ENCODE measurements at places on chromosomes 7 and 10.

DNA sequence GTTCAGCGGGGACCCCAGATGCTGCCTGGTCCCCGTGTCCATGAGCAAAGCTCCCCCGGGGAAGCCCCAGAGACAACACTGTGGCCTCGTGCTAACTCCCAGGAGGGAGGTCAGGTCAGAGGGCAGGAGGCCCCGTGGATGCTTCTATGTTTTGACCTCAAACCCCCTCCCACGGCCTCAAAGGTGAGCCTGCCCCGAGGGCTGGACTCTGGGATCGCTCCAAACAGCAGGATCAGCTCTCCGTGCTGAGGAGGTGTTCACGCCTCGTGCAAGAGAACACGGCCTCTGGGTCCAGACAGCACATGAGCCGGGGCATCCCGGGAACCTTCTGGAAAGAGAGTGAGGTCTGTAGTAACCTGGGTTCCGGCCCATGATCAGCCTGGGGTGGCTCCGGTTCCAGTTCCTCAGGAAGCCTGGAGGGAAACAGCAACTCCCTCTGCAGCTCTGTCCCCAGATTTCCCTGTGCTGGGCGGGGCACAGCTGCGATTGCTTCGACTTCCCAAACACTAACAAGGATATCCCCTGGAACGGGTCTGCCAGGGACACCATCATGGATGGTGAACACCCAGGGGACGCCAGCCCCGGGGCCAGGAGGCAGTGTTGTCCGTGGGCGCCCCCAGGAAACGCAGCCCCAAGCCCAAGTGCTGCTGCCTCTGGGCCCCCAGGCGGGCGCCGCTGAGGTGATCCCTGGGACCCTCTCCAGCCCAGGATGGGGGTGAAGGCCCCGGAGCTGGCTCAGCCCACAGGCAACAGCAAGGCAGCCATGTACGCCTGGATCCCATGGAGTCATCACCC, 18.0 kb upstream of the INPP5A start:
- DNase-seq, result no peak

DNA sequence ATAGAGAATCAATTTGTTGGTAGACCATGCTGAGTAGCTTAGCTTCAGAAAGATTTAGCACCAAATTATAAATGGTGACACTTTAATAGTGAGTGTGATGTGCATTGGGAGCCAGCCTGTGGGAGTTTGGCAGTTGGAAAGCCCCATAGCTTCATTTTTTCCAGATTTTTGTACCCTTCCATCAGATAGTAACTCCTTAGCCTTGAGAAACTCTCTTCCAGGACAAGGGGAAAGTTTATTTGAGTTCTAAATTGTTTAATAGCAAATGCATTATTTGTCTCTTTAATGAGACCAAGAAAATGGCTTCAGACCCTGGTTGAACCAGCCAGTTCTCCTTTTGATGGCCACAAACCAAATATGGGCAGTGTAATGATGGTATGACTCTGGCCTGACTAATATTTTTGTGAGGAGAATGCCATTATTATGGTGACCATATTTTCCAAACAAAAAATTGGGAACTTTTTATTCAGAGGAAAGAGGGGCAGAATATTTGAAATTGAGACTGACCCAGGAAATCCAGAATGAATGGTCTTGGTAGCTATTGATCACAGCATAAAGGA, 49.8 kb downstream of the PLCE1 start:
- no peak for DNase-seq

DNA sequence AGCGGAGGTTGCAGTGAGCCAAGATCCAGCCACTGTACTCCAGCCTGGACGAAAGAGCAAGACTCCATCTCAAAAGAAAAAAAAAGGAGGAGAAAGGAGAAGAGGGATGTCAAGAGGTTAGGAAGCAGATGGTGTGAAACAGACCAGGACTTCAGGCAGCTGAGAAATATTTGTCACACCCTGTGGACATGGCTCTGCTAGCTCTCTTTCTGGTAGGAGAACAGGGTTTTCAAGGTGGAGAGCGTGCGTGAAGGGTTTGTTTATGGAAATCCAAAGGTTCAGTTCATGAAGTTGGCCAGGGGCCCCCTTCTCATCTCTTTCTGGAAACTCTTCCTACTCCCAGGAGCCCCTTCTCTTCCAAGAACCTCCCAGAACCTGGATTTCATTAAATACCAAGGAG, 110.8 kb upstream of the GALNT17 start:
- DNase-seq, result no peak

DNA sequence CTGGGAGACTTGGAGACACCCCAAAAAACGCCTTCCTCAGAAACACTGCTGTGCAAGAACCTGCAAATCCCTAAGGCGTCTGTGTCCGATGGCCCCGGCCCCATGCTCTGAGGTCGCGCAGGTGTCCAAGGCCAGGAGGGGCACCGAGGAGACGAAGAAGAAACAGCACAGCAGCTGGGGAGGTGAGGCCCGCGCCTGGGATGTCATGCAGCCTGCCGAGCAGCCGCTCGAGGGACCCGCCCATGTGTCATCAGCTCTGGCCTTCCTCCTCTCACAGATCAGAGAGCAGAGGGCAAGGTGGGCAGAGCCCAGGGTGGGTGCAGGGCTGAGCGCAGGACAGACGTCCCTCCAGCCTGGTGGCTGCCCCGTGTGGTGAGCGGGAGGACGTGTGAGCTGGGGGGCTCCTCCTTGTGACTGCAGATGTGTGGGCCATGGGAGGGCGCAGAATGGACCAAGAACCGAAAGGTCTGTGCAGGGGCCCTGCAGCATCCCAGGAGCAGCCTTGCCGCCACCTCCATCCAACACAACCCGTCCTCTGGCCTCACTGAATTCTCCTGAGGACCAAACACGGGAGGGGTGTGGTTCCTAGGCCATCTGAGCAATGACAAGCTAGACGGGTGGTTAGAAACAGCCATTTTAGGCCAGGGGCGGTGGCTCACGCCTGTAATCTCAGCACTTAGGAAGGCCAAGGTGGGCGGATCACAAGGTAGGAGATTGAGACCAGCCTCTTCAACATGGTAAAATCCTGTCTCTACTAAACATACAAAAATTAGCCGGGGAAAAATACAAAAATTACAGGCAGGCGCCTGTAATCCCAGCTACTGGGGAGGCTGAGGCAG, 13.1 kb upstream of the GPER1 start:
- DNase-seq, result no peak

DNA sequence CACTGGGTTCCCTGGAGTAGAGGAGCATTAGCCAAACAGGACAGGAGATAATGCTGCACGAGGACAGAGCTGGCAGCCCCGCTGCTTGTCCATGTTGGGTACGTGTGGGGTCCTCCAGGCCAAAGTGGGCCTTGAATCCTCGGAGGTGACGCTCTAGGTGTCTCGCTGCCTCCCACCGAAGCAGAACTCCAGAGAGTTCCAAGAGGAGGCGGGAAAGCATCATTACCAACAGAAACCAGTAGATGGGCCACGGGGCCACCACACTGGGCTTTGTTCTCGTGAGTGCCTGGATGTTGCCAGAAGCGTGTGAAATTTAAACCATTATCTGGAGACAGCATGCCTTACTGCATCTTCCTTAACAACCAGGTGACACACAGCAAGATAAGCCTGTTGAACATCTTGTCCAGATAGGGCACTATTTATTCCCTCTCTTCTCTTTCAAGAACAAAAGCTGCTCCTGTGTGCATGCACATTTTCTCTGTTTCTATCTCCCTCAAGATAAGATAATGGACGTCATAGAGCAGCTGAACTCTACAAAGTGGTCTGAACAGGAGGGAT, 56.8 kb downstream of the TNS3 start:
- no peak for DNase-seq

- peak; percentile 72 for DNase-seq
Measured at GRCh38 chr10:87694011-87694794, 34.5 kb downstream of the PAPSS2 start.

Data from LNCaP clone FGC (cell line).